Epithelial cell of prostate (primary cell): ENCODE measurements at places on chromosomes 12 and 14.

DNA sequence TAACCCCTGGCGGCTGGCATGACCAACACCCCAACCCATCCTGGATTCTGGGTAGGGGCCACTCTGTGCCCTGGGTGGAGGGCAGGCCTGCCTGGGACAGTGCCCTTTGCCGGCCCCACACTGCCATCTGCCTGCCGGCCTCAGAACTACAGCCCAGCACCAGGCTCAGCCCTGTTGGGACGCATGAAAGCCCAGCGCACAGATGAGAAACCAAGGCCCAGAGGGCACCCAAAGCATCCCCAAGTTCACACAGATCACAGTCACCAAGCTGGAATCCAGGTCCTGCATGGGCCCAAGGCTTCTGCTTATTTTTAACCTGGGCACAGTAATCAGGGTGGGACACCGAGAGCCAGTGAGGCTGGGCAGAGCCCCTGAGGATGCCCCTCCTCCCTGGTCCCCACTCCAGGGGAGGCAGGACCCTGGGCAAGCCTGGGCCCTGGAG is 26.2 kb downstream of the RFLNA start:
- no peak for DNase-seq

GRCh38 chr14:24052656-24053547 is 1.1 kb downstream of the CARMIL3 start:
- DNase-seq = no peak

- DNase-seq = no peak
Measured at GRCh38 chr12:7212678-7213077, 23.2 kb downstream of the PEX5 start.

DNA sequence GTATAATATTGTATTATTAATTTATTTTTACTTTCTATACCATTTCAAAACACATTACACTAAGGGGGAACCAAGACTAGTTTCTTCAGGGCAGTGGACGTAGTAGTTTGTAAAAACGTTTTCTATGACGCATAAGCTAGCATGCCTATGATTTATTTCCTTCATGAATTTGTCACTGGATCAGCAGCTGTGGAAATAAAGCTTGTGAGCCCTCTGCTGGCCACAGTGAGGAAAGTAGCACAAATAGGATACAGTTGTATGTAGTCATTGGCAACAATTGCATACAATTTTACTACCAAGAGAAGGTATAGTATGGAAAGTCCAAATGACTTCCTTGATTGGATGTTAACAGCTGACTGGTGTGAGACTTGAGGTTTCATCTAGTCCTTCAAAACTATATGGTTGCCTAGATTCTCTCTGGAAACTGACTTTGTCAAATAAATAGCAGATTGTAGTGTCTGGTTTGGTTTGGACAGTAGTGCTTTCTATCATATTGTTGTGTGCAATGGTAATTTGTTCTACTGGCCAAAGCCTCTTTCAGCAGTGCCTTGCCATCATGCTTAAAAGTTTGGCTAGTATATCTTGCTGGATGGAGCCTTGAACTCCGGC is 24.3 kb upstream of the PLEKHD1 start:
- peak; percentile 48 for DNase-seq

DNA sequence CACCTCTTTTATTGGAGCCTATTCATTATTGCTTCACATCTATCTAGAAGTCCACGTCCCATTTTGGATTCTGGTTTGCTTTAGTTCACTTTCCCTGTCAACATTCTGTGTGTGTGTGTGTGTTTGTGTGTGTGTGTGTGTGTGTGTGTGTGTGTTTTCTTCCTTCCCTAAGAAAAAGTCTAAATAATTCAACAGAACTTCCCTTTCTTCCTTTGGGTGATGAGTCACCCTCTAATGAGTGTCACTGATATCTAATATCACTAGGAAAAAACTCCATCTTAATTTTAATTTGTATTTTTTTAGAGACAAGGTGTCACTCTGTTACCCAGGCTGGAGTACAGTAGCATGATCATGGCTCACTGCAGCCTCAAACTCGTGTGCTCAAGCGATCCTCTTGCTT is 234.2 kb downstream of the TTC8 start:
- no peak for DNase-seq

- no peak for DNase-seq
Measured at GRCh38 chr14:56341766-56342493, 223.7 kb downstream of the PELI2 start.

GRCh38 chr14:104681689-104682074 is 7.7 kb upstream of the INF2 start:
- DNase-seq = no peak

- no peak for DNase-seq
Measured at GRCh38 chr12:64061868-64062375, 160.2 kb downstream of the KICS2 start.

DNA sequence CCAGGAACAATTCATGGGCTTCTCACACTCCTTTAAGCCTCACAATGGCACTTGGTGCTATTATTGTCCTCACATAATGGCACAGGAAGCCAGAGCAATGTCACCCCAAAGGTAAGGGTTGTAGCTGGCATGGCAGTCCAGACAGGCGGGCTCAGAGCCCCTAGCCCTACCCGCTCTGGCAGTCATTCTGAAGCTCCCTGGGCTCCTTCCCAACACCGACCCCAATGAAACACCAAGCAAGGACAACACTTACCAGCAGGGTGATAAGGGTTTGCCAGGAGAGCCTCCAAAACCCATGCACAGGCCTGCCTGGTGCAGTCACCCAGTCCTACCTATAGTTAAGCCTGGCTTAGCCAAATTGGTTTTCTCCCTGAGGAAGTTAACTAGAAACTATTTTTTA is 30.8 kb downstream of the MAX start:
- no peak for DNase-seq

GRCh38 chr12:14928931-14929330 is 9.4 kb downstream of the ERP27 start:
- peak; percentile 26 for DNase-seq

DNA sequence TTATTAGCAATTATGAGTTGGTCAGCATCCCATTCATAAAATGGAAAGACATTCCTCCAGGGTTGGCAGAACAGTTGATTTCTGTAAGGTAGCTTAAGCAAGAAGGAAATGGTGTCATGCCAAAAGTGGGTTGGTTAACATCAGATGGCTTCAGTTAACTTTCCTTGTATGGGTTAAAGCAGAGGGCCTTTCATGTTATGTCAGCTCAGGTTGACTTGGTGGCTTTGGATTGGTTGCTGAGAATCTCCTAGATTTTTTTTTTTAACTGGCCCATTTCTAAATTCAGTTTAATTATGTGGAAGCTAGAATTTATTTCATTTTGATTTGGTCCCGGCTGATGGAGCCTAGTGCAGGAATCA is 87.8 kb downstream of the BBS10 start:
- peak; percentile 40 for DNase-seq

GRCh38 chr12:125271892-125272291 is 206.7 kb downstream of the AACS start:
- DNase-seq = no peak

DNA sequence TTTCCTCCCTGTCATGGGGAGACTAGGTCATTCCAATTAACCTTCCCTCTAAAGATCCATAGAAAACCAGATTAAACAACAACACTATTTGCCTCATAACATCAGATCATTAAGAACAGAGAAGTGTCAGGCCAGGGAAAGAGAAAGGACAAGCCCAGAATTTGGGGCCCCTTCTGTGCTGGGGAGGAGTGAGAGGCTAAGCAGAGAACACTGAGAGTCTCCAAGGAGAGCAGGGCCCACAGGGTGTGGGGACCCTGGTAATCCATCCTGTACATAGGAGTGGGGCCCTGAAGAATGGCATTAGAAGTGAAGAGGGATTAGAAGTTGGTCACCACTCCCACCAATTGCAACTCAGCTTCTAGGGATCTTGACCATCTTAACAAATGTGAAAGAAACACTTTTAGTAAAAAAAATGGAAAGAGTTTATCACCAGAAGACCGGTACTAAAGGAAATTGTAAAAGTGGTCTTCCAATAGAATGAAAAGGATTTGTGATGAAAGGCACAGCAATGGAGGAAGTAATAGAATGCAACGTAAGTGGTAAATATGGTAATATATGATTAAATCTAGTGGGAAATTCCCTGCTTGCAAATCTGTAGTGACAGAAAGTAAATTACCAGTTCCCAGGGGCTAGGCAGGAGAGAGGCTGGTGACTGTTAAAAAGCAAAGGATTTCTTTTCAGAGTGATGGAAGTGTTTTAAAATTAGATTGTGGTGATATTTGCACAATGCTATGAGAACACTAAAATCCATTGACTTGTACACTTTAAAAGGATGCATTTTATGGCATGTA is 14.0 kb upstream of the TMTC1 start:
- no peak for DNase-seq

DNA sequence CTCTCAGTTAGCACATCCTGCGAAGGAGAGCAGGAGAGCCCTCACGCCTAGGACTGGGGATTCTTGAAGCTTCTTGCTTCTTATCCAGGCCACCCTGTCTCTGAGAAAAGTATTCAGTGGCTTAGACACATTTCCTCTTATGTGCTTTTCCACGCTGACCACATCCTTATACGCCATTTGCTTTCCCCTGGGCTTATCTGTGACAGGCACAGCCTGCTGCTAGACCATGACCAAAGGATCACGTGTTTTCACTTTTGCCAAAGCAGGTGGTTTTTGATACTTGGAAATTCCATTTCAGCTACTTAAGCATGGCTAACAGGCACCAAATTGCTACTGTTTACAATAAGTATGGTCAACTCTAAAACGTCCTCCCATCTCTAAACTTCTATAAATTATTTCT is 587.4 kb downstream of the AACS start:
- DNase-seq = no peak

DNA sequence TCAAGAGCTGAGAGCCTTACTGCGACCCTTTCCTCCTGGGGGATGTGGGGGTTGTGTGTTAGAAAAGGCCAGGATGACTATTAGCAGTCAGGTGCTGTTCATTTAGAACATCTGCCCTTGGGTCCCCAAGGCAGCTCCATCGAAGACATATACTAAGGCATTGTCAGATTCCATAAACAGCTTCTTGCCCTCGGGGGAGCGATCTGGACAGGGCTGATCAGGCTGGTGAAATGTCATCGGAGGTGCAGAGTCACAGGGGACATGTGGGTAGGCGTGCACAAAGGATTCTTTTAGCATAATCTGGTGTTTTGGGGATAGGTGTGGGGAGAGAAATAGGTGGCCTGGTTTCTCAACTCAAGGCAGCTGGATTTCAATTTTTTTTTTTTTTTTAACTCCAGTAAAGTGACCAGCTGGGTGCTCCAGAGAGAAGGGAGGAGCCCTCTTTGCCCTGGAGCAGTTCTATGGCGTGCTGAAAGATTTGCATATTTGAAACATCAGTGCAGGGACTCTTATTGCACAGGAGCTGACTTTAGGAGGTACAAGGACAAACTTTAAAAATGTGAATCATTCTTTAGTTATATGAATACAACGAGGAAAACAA is 160.1 kb downstream of the SUDS3 start:
- DNase-seq = no peak

DNA sequence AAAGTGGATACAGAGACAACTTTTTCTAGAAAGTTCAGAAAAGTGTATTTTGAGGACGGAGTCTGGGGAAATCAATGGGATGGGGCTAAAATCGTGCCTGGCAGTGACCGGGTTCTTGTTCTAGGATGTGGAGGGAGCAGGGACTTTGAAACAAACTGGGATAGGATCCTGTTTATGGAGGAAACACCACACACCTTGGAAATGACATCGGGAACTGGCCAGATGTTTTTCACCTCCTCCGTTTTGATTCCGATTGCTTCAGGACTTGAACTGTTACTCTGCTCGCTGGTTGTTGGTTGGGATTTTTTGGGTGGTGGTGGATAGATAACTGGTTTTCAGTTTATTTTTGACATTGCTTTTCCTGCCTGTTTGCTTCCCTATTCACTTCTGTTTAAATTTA is 506 bp downstream of the EMP1 start:
- DNase-seq = no peak

- no peak for DNase-seq
Measured at GRCh38 chr12:121224591-121224990, 14.7 kb downstream of the P2RX4 start.

- DNase-seq = no peak
Measured at GRCh38 chr14:89485264-89485663, 68.2 kb upstream of the FOXN3 start.

DNA sequence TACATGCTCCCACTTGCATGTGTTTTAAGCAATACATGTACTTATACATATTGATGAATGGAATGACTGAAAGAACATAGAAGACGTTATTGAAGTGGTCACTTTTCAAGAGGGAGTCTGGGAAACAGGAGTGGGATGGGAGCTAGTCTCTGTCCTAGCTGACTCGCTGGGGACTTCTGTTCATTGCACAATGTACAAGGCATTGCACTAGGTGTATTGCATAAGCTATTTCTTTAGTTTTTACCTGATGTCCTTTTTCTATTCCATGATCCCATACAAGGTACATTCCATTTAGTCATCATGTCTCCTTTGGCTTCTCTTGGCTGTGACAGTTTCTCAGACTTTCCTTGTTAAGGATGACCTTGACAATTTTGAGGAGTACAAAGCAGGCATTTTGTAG is 4.0 kb upstream of the MYO1H start:
- no peak for DNase-seq

DNA sequence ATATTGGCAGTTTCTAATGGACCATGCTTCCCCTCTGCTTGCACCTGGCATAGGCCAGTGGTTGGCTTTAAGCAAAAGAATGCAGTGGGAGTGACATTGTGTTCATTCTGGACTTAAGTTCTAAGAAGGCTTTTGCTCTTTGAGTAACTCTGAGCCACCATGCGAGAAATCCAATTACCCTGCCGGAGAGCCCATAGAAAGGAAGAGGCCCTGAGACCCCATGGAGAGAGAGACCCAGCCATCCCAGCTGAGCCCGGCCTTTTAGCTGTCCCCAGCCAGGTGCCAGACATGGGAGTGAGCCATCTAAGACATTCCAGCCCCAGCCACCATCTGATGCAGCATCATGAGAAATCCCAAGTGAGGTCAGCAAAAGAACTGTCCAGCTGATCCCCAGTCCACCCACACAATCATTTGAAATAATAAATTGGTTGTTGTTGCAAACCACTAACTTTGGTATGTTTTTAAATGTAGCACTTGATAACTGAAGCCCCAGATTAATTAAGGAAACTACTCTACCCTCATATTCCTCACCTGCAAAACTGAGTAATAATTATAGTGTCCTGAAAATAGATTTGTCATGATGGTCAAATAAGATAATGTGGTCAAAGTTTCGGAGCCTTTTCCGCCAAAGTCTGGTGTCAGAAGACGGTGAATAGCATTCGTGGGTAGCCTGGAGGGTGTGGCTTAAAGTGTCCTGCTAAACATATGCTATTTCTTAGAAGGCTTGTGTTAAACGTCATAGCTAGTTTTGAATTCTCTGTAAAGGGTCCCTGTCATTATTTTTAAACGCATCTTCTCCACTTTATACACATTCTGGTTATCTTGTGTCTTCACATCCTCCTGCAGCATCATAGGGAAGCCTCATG is 166.6 kb upstream of the PELI2 start:
- DNase-seq = no peak

DNA sequence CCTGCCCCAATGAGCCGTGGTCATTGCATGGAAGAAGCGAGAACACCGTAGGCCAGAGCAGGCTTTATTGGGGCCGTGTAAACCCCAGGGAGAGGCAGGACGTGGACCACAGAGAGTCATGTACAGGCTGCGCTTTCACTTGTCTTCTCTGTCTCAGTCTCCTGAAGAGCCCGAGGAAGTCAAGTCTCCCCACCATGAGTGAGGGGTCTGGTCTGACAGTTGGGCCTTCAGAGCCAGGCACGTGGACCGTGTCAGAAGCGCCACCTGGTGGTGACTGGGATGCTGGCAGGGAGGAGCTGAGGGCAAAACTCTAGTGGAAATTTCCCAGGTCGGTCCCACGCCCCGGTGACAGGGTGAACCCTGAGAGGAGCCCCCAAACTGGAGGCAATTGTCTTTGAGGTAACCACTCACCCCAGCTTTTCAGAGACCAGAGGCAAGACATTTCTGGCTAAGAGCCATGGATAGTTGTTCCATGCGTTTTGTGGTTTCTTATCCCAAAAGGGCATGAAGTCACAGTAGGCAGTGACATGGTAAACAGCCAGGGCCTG is 17.4 kb downstream of the RPS6KL1 start:
- no peak for DNase-seq

GRCh38 chr12:95571369-95571768 is 20.1 kb upstream of the USP44 start:
- DNase-seq = no peak
